ENCODE measurements at places on chromosomes 2 and 18.

DNA sequence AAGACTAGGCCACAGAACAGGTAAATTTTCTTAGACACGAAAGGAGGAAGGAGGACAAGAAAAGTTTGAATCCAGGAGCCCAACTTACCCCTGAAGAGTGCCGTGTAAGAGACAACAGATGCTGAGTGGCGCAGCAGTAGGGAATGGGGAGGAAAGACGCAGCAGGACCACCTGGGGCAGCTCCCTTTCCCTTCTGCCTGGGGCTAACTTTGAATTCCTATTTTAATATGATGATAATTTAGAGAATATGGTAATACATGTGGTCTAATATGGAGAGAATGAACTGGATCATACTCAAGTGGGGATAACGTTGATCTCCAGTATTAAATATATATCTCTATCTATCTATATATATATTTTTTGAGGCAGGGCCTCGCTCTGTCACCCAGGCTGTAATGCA is 69.3 kb downstream of the CLIP4 start:
- no peak for DNase-seq

DNA sequence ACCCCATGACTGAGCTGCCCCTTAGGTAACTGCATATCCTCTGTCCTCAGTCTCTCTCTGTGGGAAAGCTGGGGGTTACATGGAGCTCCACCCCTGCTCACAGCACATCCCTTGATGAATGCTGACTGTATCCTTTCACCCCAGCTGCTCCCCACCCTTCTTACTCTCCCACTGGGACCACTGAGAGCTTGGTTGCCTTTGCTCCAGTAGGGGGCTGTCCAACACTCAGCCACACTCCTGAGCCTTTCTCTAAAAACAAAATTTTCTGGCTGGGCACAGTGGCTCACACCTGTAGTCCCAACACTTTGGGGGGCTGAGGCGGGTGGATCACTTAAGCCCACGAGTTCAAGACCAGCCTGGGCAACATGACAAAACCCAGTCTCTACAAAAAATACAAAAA is 89.2 kb upstream of the MSH2 start:
- DNase-seq = no peak

DNA sequence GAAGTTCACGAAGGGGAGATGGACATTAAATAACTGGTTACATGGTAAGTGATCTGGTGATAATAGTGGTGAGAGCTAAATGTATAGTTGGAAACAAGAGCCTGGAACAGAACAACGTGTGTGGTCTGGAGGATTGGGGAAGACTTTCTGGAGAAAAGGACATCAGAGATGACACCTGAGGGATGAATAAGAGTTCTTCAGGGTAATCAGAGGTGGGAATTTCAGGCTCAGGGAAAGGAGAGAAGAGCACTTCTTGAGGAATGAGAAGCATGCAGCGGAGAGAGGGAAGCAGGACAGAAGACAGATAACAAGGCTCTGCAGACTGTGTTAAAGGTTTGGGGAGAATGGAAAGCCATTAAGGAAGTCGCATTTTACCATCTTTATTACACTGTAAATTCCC is 450.7 kb downstream of the TNS1 start:
- no peak for DNase-seq

- DNase-seq = no peak
Measured at GRCh38 chr2:226544596-226545210, 254.9 kb downstream of the IRS1 start.

DNA sequence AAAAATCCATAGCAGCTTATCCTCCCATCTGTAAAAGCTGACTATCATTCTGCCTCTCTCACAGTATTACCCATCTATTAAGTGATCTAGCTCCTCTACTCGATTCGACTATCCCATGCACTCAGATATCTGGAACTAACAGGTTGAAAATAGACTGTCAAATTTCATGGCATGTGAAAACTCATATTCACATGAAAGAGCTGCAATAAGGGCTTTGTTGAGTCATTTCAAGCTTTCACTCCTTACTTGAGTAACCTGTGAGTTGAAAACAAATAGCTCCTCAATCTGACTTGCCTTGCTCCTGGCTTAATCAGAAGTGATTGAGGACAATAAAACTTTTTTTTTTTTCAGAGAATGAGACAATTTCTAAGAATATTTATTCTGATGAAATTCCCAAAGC is 192.4 kb upstream of the ERBB4 start:
- no peak for DNase-seq

DNA sequence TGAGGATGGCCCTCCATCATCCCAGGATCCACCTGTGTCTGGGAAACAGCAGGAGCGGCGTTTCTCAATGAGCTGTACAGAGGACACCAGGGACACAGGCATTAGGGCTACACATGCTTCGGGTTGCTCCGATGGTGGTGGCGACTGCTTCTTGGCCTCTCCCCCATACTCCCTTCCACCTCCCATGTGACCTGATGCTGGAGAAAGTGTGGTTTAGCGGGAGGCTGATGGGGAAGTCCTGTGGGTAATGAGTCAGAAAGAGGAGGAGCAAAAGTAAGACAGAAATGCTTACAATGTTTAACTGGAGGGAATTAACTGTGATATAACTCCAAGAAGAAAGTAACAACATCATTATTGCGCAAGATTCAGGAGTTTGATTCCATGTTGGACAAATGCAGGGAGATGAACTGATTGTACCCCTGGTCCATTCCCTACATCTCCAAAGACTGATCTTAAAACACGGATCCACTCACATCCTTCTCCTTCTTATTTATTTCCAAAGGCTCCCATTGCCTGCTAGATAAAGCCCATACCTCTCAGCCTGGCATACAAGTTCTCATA is 186.6 kb downstream of the NRP2 start:
- peak; percentile 37 for DNase-seq

- DNase-seq = no peak
Measured at GRCh38 chr18:36406805-36407204, 109.3 kb downstream of the FHOD3 start.

DNA sequence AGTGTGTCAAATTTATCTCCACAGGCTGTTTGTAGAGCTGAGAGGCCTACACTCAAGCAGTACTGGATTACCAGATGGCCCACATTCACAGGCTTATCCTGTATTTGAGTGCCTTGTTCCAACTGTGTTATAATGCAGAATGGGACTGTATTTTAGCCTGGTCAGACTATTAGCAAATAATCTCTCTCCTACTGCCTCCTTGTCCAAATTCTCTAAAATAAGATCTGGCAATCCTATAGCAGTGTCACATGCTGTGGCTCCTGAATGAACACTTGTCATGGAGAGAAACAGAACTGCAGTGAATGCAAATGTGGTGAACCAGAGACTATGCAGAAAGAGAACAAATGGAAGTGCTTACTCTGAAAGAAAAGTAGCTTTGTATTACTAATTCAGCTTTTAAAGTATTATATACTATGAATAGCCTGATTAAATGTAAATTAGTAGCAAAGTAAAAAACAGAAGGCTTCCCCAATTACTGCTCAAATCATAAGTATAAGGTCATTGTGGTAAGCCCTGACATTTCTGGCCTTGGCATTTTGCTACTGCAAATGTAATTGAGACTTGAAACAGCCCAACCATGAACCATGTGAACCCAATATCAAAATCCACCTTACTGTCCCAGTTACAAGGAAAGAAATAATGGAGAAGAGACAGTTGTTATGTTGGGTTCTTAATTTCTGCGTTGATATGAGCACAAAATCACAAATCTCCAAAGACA is 80.0 kb downstream of the MAP4K3 start:
- DNase-seq = no peak

- no peak for DNase-seq
Measured at GRCh38 chr18:32443706-32444215, 26.9 kb downstream of the GAREM1 start.

- DNase-seq = no peak
Measured at GRCh38 chr2:98823196-98824170, 92.6 kb upstream of the MGAT4A start.

DNA sequence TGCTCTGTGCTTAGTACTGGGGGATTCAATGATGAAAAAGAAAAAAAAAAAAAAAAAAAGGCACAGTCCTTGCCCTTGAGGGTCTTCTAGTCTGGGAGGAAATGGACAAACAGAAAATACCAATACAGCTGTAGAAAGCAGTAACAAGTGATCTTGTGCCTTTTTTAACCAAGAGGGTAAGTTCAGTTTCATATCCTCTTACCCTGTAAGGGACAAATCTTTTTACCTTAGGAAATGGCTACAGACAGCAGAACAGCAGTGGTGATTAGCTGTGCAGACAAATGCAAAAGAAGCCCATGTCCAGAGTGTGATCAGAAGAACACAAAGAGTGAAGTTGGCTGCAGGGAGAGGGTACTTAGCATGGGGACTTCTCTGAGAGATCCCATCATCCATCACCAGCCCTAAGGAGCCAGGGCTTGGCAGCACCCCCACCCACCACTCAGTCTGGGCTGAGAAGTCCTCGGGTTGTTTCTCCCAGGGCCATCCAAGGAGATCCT is 102.9 kb downstream of the ALPK2 start:
- no peak for DNase-seq

GRCh38 chr2:189854187-189854586 is 69.9 kb downstream of the PMS1 start:
- DNase-seq = no peak

- no peak for DNase-seq
Measured at GRCh38 chr2:99261242-99261641, 5.8 kb upstream of the LYG2 start.

- DNase-seq = no peak
Measured at GRCh38 chr2:10091182-10091888, 11.1 kb upstream of the CYS1 start.

GRCh38 chr2:227462972-227463931 is 8.7 kb upstream of the AGFG1 start:
- DNase-seq = no peak

DNA sequence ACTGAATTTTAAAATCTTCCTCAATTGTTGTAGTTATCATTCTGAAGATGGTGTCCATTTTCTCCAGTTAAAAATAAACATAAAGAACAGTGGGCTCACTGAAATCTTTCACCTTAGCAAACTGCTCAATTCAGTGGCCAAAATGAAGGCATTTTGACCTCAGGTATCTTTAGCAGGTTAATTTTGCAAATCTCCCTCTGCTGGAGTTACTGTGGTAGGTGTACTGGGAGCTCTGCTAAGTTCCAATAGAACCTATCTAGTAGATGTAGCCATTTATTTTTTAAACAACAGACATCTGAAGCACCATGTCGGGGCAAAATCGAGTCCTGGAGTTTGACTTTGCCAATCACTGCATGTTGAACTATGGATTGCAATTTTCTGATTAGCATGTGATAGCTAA is 177.1 kb downstream of the IRS1 start:
- DNase-seq = no peak

DNA sequence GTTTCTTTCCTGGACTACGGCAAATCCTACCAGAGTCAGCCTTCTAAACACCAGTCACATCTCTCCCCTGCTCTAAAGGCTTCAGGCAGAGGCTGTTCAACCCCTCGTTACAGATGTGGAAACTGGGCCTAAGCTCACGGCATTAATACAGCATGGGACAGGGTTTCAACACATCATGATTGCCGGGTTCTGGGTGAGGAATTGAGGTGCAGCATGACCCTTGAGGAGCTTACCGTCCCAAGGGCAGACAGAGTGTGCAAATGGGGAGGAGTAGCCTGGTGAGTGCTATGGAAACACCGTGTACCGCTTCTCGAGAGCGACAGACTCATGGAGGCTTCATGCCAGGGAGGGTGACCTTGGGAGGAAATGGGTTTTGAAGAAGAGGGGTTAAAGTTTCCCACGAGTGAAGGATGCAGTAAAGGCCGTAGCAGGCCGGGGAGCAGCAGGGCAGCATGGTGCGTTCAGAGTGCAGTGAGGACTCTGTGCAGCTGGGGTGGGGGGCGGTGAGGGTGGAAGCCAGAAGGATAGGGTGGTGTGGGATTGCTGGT is 51.1 kb downstream of the TGOLN2 start:
- no peak for DNase-seq

GRCh38 chr2:177662895-177663294 is 270.3 kb downstream of the AGPS start:
- DNase-seq = no peak

DNA sequence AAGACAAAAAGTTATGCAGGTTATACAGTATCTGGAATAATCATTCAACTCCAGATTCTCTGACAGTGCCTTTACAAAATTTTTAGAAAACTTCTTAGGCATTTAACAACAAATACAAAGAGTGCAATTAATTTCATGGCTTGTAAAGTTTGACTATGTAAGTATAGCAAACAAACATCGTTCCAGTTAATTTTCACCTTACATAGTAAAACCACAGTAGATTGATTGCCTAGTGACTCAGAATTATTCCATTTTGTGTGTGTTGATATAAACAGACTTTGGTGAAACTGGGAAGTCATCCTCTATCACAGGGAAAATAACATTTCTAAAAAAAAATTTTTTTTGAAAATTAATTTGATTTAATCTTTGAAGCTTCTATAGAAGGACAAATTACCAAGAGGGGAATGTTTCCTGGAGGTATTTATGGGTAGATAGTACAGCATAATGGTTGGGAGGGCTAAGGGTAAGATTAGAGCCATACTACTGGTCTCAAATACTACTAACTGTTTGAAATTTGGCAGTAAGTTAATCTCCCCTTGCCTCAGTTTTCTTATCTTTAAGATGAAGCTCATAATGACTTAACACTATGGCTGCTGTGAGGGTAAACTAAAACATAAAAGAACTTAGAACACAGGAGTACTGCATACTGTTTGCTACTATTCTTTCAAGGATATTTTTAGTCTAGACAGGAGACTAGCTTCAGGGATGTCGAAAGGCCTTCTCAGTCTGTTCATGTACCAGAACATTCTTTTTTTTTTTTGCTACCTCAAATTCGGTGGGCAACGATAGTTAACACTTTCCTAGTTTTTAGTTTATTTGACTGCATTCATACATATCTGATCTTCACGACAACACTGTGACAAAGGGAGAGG is 19.6 kb downstream of the NDUFAF7 start:
- DNase-seq = no peak

DNA sequence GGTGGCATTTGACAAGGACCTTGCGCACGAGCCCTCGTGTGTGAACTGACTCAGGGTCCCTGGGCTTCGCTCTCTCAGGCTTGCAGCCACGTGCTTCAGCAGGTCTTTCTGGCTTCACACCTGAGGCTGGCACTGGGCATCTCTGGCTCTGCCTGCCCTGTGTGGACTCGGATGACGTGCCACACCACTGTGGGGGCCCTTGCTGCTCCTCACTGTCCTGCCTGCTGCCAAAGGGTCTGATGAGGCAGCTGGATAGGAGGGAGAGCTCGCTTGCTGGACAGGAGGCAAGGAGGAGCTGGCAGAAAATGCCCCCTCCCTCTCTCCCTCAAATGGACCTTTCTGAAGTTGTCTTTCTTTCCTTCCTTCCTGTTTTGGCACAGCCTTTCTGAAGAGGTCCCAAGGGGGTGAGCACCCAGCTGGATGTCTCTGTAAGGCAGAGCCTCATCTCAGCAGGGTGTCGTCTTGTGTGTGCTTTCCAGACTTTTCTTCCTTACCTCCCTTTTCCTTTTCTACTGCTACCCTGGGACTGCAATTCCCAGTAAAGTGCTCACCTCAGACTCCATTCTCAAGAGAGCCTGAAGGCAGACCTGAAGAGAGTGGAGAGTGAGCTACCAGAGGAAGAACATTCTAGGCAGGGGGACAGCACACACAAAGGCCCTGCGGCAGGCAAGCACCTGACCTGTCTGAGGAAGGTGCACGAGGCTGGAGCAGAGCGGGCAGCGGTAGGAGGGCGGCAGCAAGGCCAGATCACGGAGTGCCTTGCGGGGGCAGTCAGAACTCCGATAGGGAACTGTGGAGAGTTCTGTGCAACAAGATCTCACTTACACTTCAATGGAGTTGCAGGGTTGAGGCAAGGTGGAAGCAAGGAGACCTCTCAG is 5.3 kb downstream of the PER2 start:
- DNase-seq = no peak

- DNase-seq = no peak
Measured at GRCh38 chr18:44258576-44258975, 422.1 kb upstream of the SETBP1 start.
